ENCODE measurements at places on chromosomes 2 and 18. TPM values are rescaled to one million over a fixed set of nuclear protein-coding genes. Genes with fewer than 3 reads are reported as not detected.

EPAS1 gene
- total RNA-seq, result 33.1 TPM

RAB12 gene
- total RNA-seq, result 66.0 TPM

STK11IP gene
- 17.9 TPM for total RNA-seq

CYP26B1 gene
- 0.33 TPM for total RNA-seq

PSMA8 gene
- not detected for total RNA-seq

GRHL1 gene
- 0.37 TPM for total RNA-seq

STAT4 gene
- total RNA-seq, result 0.55 TPM

ATOH8 gene
- 4.5 TPM for total RNA-seq

NCKAP5 gene
- 1.6 TPM for total RNA-seq

MRO gene
- 0.12 TPM for total RNA-seq

MOGAT1 gene
- total RNA-seq, result not detected
